ENCODE measurements at places on chromosomes 2 and 18. TPM values are rescaled to one million over a fixed set of nuclear protein-coding genes. Genes with fewer than 3 reads are reported as not detected.

CD8A gene
- total RNA-seq = 2.8 TPM

IL36G gene
- total RNA-seq = not detected

GALNT14 gene
- 3.4 TPM for total RNA-seq

AUP1 gene
- 112 TPM for total RNA-seq

ICA1L gene
- 5.3 TPM for total RNA-seq

Measured in mesenteric fat pad (tissue), 1 donor.